ENCODE measurements at places on chromosomes 12 and 14. TPM values are rescaled to one million over a fixed set of nuclear protein-coding genes. Genes with fewer than 3 reads are reported as not detected.

DNA sequence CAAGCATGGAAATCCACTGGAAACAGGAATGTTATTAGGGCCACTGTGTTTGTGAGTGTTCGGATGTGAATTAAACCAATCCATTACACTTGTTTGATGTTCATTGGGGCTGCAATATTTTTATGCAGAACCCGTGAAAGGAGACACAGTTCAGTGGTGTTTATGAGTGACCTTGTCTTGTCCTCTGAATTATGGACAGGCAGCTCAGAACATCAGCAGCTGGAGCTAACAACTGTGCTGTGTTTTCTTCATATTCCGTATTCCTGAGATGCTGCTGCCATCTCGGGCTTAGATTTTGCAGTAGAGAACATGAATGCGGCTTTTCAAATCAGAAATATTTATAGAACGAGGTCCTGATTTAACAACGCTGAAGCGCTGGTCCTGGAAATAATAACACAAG, 20.3 kb upstream of the CACNA1C start:
- DNase-seq, result no peak
- no peaks in the 10 kb centered on the region for H3K36me3 ChIP-seq
- no peak overlapping the region for H3K27ac ChIP-seq

- H3K4me3 ChIP-seq, result no peak overlapping the region
- no peaks in the 10 kb centered on the region for H3K27me3 ChIP-seq
- no peaks in the 10 kb centered on the region for H3K36me3 ChIP-seq
- no peaks in the 10 kb centered on the region for H3K4me1 ChIP-seq
- no peak overlapping the region for H3K27ac ChIP-seq
These were observed 677.6 kb downstream of the NRXN3 start for GRCh38 chr14:78847801-78848200.

DNA sequence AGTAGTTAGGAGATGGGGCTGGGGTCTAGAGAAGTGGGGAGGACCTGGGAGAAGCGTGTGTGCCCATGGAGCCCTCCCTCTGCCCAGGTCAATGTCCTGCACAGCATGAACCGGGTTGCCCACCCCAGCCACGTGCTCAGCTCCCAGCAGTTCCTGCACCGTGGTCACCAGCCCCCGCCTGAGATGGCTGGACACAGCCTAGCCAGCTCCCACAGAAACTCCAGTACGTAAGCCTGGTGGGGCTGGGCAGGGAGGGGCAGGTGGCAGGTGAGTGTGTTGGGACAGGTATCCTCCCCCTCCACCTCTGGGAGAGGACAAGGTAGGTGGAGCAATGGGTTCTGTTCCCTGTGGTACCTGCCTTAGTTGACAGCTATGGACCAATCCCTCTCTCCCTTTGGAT, 20.7 kb downstream of the CLSTN3 start:
- H3K4me3 ChIP-seq, result no peak overlapping the region
- peaks cover 24% of the 10 kb centered on the region for H3K4me1 ChIP-seq
- H3K27me3 ChIP-seq, result no peaks in the 10 kb centered on the region
- H3K27ac ChIP-seq, result peak overlapping the region; percentile 3
- peak; percentile 53 for DNase-seq

- no peaks in the 10 kb centered on the region for H3K36me3 ChIP-seq
- no peaks in the 10 kb centered on the region for H3K27me3 ChIP-seq
- H3K4me1 ChIP-seq, result no peaks in the 10 kb centered on the region
- DNase-seq, result no peak
These were observed 38.1 kb upstream of the TMED10 start for GRCh38 chr14:75214558-75214957.

OR4K13 gene
- not detected for total RNA-seq

All from upper lobe of left lung (tissue), 6 donors.